ENCODE measurements at places on chromosomes 2 and 18. TPM values are rescaled to one million over a fixed set of nuclear protein-coding genes. Genes with fewer than 3 reads are reported as not detected.

Gene TEX44
- total RNA-seq = not detected

- H3K36me3 ChIP-seq = peaks cover 29% of the 10 kb centered on the region
- peak; percentile 77 for DNase-seq
- H3K27me3 ChIP-seq = no peaks in the 10 kb centered on the region
- peak overlapping the region; percentile 86 for H3K27ac ChIP-seq
These were observed 43.7 kb downstream of the TWIST2 start for GRCh38 chr2:238891457-238892203.

- 0 out of 2 replicates have a peak, but pooled peaks cover 11% of the 10 kb centered on the region for H3K27me3 ChIP-seq
- H3K4me1 ChIP-seq = no peaks in the 10 kb centered on the region
- no peaks in the 10 kb centered on the region for H3K36me3 ChIP-seq
- H3K4me3 ChIP-seq = no peak overlapping the region
These were observed 247.4 kb downstream of the FBXO15 start for GRCh38 chr18:73900106-73900835.

Gene TUBA4B
- not detected for total RNA-seq

Gene APCDD1
- not detected for total RNA-seq

GRCh38 chr2:219547621-219548020 is 3.8 kb downstream of the TMEM198 start:
- H3K4me1 ChIP-seq = no peaks in the 10 kb centered on the region
- no peak for DNase-seq
- H3K27me3 ChIP-seq = no peaks in the 10 kb centered on the region

Data from GM23248 (cell line).